Motor neuron (in vitro differentiated cells): ENCODE measurements at places on chromosomes 16 and 17. TPM values are rescaled to one million over a fixed set of nuclear protein-coding genes. Genes with fewer than 3 reads are reported as not detected.

- peak; percentile 69 for ATAC-seq
Observed at GRCh38 chr16:79468631-79469030, 131.9 kb downstream of the MAF start.

MPP2 gene
- 24.4 and 26.9 TPM in 2 replicates for total RNA-seq

LRRC45 gene
- total RNA-seq: 14.4 and 15.8 TPM in 2 replicates

CCDC78 gene
- total RNA-seq: 2.7 and 4.1 TPM in 2 replicates
